ENCODE measurements at places on chromosomes 4 and X.

GRCh38 chrX:70998411-70999027, 67.6 kb upstream of the SLC7A3 start:
- no peak for DNase-seq

- no peak for DNase-seq
These were observed 3.7 kb upstream of the FAM241A start for GRCh38 chr4:112141366-112142138.

DNA sequence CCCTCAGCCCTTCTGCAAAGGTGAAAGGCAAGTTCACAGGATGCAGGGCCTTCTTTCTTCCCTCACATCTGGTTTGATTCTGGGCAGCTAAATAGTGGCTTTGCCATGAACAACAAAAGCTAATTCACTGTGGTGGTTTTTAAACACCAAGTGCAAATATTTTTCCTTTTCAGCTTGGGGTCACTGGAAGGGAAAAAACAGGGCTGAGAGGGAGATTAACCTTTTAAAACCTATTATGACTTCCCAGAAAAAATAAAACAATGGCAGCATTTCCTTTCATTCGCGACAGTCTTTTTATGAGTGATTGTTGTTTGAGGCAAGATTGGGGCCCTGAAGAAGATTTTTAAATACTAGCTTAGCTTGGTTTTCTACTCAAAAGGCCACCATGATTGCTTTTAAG, 103.7 kb upstream of the SCML1 start:
- no peak for DNase-seq

DNA sequence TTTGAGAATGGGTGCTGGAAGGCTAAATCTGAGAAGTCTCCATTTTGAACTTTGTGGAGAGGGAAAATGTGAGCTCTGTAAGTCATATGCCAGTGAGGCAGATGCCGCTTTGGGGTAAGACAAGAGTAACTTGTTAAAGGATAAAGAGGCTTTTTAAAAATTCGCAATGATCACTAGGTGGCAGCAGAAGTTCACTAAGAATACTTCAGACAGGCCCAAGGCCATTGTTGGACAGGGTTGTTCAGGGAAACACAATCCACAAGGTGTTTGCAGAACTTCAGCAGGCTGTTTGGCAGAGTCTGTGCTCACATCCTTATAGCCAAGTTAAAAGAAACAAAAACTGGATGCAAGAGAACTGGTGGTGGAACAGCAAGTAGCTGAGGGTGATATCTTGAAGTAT, 13.7 kb upstream of the PIGA start:
- peak; percentile 32 for DNase-seq

- DNase-seq: peak; percentile 61
These were observed 3.5 kb upstream of the IQSEC2 start for GRCh38 chrX:53284684-53285447.

- no peak for DNase-seq
These were observed 8.6 kb downstream of the APEX2 start for GRCh38 chrX:55008571-55009358.

DNA sequence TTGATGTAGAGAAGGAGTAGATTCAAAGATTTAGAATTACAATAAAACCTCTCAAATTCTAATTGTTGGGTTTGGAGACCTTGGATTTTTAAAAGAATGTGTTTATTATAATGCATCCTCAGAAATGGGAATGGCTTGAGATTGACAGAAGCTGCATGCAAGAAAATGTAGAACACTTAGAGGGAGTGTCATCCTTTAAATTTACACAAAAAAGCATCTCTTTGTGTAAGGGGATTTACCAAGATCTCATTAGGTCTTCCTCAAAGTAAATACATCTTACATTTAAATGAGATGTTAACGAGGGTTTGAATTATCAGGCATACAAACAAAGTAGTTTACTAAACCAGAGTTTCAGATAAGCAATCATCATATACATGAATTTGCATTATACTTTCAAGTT, 615.0 kb downstream of the FAM133A start:
- no peak for DNase-seq

GRCh38 chr4:59540311-59540710, 1659.8 kb upstream of the ADGRL3 start:
- DNase-seq: no peak

GRCh38 chr4:143762511-143762910, 62.0 kb upstream of the FREM3 start:
- no peak for DNase-seq

GRCh38 chrX:24248042-24248441, 65.8 kb downstream of the SUPT20HL2 start:
- no peak for DNase-seq

DNA sequence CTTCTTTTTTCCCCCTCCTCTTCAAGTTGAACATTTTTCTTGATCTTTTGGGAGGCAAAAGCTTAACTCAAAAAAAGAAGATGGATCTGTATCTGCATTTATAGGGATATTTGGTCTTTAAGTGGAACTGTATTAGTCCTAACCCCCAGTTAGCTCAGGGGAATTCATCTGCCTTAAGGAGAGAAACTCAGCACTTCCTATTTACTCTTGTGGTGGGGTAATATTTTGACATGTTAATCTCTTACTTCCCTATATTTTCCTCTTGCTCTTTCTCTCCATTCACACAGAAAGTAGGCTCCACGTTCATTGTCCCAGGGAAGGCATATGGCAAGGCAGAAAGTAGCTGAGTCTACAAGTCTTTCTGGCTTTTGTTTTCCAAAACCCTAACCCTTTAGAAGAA, 5.3 kb downstream of the LRRC66 start:
- DNase-seq: no peak

DNA sequence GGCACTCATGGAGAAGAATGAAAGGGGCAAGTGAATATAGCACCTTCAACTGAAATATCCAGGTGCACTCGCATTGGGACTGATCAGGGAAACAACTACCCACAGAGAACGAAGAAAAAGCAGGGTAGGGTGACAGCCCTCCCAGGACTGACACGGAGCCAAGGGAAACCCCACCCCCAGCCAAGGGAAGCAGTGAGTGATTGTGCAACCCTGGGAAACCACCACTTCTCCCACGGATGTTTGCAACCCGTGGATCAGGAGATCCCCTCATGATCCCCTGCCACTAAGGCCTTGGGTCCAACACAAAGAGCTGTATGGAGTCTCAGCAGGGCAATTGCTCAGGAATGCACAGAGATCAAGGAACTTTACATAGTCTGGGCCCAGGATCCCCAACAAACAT, 158.5 kb upstream of the HCCS start:
- no peak for DNase-seq

GRCh38 chr4:8829584-8829983, 42.1 kb downstream of the HMX1 start:
- no peak for DNase-seq

GRCh38 chrX:43745938-43746721, 90.0 kb downstream of the MAOA start:
- no peak for DNase-seq
